ENCODE measurements at places on chromosomes 5 and 9. TPM values are rescaled to one million over a fixed set of nuclear protein-coding genes. Genes with fewer than 3 reads are reported as not detected.

The TAF11L4 gene
- total RNA-seq = not detected

The C9orf153 gene
- total RNA-seq = 1.3 TPM

The CORO2A gene
- total RNA-seq = 5.0 TPM

The SPINK9 gene
- total RNA-seq = not detected

The C5orf22 gene
- 30.7 TPM for total RNA-seq

The FNBP1 gene
- total RNA-seq = 102 TPM

The DDX4 gene
- 0.31 TPM for total RNA-seq

The EGFLAM gene
- 1.3 TPM for total RNA-seq

The LCN1 gene
- not detected for total RNA-seq

The DCAF12 gene
- total RNA-seq = 23.5 TPM

The ISL1 gene
- 0.63 TPM for total RNA-seq

Data from parietal lobe (tissue), 2 donors.